ENCODE measurements at places on chromosomes 12 and 14.

DNA sequence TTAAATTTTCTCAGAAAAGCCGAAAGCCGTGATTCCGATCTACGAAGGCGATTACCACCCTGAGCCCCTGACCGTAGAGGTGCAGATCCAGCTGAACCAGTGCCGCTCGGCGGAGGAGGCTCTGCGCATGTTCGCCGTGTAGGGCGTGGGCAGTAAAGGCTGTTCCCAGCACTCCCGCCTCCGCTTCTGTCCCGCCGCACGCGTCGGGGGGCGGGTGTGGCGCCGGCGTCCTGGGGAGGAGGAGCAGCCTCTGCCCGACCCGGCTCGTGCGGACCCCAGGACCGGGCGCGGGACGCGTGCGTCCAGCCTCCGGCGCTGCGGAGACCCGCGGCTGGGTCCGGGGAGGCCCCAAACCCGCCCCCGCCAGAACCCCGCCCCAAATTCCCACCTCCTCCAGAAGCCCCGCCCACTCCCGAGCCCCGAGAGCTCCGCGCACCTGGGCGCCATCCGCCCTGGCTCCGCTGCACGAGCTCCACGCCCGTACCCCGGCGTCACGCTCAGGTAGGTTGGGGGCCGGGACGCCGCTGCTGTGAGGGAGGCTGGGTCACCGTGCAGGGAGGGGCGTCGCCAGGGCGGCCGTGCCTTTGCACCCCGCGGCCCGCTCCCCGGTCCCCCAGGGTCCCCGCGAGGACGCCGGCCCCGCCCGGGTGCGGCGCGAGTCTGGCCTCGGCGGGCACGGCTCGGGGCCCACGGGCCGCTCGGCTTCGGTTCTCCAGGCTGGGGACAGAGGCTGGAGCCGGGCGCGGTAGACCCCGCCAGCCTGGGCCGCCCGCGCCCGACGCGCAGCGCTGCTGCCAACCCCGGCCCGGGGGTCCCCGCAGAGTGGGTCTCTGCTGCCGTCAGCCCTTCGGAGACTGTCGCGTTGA is at the start of gene B3GNT4:
TSS of gene B3GNT4 (plus strand) at position 409 of the 866 bp plus-strand sequence. CDS start 910 bp downstream, outside the sequence.
- DNase-seq, result peak; percentile 57

DNA sequence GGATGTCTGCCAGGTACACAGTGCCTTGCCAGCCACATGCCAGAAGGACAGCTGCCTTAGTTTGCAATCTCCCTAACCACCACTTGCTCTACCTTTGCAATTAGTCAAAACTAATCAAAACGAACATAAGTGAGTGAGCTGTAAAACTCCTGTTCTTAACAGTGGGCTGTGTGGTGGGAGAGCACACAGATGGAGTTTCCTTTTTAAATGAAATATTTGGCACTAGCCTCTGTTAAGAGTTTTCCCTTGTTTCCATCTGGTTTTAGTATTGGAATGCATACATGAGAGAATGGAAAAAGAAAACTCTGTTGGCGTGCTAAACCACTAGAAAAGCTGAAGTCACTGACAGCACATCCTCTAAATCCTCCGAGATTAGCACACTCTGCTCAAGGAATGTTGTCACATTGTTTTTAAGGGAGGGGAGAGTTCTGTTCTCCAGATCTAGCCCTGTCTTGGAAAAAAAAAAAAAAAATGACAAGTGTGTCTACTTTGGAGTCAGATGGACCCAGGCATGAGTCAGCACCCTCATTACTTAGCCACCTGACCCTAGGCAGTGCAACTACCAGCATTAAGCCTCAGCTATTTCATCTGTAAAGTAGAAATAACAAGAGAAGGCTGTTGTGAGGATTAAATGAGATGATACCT is 83.9 kb downstream of the STXBP6 start:
- DNase-seq, result no peak

DNA sequence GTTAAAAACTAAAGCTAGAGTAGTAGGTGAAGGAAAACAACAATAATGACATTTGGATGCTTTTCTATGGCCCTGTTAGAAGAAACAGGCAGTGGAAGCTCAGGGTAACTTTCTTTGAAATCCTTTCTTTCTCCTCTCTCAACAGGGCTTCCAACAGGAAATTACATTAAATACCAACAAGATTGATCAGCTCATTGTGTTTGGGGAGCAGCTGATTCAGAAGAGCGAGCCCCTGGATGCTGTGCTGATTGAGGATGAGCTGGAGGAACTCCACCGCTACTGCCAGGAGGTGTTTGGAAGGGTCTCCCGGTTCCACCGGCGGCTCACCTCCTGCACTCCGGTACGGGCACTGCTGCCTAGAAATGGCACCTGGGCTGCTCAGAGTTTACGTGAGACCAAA is 81.5 kb downstream of the ESR2 start:
- DNase-seq, result no peak

GRCh38 chr14:24820616-24821015 is 186.6 kb upstream of the GZMB start:
- DNase-seq, result no peak

DNA sequence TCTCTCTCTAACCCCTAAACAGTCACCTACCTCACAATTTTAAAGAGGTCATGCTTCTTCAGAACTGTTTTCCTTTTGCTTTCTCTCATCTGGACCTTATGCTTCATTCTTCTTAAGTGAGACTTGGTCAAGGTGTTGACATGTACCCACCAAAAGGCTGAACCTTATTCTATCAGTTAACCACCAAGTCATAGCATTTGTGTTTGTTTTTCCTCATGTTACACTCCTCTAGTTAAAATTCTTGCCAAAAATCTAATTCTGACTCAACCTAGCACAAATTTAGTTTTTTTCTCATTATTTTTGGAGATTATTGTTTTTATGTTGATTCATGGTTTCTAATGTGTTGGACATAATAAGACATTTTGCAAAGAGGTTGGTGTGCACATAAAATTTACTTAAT is 578.6 kb downstream of the SLC16A7 start:
- no peak for DNase-seq

DNA sequence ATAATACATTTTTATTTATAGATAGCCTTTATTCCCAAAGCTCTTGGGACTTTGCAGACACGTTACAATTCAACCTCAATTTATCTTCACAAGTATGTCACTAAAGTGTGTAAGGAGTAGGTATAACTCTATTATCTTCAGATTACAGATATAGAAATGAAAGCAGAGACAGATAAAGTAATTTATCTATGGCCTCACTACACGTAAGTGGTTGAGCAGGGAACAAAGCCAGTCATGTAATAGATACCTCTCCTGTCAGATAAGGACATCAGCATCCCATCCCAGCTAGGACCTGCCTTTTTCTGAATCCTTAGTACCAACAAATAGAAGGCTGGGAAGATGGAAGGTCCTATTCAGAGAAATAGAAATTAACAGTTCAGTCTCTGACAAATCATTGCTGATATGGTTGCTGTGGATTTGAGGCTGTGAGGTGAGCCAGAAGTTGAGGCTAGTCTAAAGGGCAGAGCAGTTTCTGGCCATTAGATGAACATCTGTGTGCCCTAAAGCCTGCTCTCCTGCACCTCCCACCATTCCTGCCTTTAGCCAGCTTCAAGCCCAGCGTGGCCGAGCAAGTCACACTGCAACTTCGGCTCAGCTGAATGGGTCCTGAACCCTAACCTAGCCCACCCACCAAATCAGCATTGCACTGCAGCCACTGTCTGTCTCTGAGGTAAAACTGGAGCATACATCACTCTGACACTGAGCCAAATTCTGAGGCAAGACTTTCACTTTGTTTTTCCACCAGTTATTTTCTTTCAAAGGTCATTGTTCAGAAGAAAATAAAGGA is 71.1 kb upstream of the PLEKHA5 start:
- no peak for DNase-seq
